ENCODE measurements at places on chromosomes 13 and 19.
A peak's percentile ranks its signal among the peaks of the same experiment; 100 is the strongest.

DNA sequence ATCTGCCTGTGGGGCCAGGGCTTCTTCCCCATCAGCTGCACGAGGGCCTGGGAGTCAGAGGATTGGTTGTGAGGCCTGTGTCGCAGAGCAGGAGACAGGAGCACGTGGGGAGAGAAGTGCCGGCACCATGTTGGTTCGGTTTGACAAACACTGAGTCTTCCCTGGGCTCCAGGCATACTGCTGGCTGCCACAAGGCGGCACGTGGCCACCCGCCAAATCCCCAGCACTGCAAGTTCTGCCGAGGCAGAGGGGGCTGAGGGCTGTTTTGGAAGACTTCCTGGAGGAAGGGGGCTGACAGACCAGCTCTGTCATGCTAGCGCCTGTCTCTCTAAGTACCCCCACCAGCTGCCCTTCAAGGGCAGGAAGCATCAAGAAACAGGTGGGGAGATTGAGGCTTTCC lies 9.5 kb downstream of the SHANK1 start:
- DNase-seq = no peak

DNA sequence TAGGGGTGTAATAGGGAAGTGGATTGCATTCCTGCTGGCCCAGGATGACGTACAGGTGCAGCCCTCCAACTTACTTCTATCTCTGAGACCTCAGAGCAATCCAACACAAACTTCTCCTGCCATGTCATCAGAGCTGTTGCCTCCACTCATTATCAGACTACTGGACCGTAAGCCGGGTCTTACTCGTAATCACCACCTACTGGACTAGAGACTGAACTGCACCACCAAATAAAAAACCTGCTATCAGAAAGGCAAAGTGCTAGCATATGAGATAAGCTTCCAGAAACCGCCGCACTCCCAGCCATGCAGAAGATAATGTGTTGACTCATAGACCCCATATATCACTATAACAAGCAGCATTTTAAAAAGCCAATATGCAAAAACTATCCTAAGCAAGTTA lies 102.0 kb downstream of the SLITRK1 start:
- no peak for DNase-seq

GRCh38 chr19:6412061-6412446 lies 12.6 kb downstream of the KHSRP start:
- no peak for DNase-seq

DNA sequence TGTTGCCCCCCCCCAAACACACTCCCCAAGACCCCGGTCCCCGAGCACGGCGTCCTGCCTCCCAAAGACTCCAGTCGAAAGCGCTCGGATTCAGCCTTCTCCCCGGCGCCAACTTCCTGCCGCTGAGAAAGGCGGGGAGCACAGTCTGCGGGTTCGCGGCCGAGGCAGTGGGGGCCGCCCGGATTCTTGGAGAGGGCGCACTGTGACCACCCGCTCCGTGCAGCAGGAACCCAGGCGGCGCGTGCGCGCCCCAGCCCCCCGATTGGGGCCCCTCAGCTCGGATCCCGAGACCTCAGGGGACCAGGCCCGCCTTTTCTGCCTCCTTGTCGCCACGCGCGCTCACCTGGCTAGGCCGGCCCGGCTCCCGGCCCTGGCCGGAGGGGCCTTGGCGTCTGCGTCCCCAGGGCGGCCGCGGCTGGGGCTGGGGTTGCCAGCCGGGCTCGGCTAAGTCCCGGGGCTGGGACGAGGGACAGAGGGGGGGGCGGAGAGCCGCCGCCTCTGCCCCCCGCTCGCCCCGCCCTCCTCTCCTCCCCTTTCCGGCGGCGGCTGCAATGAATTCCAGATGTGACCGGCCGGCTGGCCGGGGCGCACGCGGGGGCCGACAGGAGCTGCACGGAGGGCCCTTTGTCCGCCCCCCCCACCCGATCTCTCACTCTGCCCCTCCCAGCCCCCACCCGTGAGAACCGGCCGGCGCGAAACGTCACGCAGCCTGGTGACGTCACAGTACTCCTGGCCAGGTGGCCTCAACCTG lies at the start of gene S1PR2:
Gene S1PR2, minus strand, starts transcription at position 471 of the 751 bp plus-strand sequence. CDS start 6,426 bp downstream, outside the sequence.
- peak; percentile 67 for DNase-seq

- no peak for DNase-seq
These were observed 29.1 kb downstream of the TNFRSF19 start for GRCh38 chr13:23599083-23599925.

DNA sequence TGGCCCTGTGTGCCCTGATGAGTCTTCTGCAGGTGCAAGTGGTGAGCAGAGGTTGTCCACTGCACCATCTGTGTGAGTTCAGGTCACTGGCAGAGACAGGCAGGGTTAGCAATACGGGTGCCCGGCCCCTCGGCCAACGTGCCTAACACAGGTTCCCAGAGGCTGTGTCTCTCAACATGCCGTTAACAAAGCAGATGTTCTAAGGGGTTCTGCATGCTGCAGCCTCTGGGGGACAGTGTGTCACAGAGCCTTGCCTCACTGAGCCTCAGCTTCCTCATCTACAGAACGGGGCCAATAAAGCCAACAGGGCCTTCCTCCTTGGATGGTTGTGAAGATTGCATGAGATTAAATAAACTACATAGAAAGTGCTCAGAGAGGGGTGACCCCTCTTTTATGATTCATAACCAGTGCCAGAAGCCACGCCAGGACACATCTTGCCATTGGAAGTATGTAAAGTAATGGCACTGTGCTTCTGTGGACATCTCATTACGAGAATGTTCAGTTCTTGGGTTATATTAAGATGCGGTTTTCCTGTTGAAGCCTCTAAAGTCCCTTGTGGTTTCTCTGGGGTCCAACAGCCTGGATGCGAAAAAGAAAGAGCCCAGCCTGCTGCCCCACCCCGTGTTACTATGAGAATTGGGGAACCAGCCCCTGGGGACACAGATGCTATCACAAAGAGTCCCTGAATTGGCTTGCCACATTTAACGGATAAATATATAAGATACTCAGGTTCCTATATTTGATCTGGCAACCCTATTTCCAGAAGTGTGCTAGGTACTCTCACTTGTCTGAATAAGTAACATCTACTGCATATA lies 11.2 kb upstream of the ARHGEF18 start:
- DNase-seq = peak; percentile 30

GRCh38 chr13:33341861-33342452 lies 56.4 kb upstream of the STARD13 start:
- no peak for DNase-seq
